AG04449 (cell line): ENCODE measurements at places on chromosomes 2 and 18.

GRCh38 chr18:58862356-58862755, 2.3 kb upstream of the ZNF532 start:
- no peak for DNase-seq

GRCh38 chr2:178718283-178718682, 88.9 kb downstream of the TTN start:
- DNase-seq, result no peak

GRCh38 chr2:20543469-20544152, 96.7 kb downstream of the RHOB start:
- no peak for DNase-seq

DNA sequence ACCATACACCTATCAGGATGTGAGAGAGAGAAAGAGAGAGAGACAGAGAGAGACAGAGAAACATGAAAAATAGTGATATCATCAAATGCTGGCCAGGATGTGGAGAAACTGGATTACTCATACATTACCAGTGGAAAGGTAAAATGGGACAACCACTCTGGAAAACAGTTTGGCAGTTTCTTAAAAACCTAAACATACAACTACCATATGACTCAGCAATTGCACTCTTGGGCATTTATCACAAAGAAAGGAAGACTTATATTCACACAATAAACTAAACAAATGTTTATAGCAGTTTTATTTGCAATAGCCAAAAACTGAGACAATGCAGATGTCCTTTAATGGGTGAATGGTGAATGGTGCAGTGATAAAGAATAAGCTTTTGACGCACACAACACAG, 29.1 kb downstream of the SLC4A3 start:
- no peak for DNase-seq

GRCh38 chr2:231680992-231681852, 27.1 kb upstream of the PTMA start:
- DNase-seq, result no peak

DNA sequence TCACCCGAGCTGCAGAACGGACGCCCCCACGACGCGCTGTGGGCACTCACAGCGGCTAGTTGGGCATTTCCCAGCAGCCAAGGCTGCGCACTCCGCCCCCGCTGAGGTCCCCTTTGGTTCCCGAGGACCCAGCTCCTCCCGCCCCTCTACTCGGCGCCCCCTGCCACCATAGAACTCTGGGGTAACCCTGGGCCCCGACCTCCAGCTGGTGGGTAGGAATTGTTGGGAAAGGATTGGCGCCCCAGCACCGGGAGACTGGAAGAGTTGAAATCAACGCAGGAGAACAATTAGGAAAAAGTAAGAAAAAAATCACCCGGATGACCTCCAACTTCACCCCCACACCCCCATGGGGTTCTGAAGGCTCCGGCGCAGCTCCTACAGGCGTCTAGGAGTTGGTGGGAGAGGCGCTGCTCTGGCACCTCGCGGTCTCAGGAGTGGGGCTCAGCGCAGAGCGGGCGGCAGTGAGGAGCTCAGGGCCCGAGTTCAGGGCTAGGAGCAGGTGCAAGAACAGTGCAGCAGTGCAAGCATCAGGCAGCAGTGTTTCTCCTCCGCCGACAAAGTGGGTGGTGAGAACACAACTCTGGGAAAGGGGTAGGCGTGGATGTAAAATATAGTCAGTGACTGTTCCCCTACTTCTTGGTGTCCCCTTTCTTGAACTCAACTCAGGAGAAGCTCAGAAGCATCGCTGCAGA, 14.0 kb downstream of the POU3F3 start:
- no peak for DNase-seq

GRCh38 chr2:68698567-68699377, 35.8 kb upstream of the ARHGAP25 start:
- DNase-seq, result no peak

- no peak for DNase-seq
These were observed 479 bp upstream of the AOX1 start for GRCh38 chr2:200585340-200585729.
